ENCODE measurements at places on chromosomes 2 and 18. TPM values are rescaled to one million over a fixed set of nuclear protein-coding genes. Genes with fewer than 3 reads are reported as not detected.

The ELOA2 gene
- not detected for total RNA-seq

The AQP4 gene
- not detected for total RNA-seq

The ASB18 gene
- not detected for total RNA-seq

The VAMP5 gene
- 25.5 TPM for total RNA-seq

The PLEKHA3 gene
- 30.1 TPM for total RNA-seq

Measured in CD4-positive, alpha-beta memory T cell (primary cell).